ENCODE measurements at places on chromosomes 5 and 9.

DNA sequence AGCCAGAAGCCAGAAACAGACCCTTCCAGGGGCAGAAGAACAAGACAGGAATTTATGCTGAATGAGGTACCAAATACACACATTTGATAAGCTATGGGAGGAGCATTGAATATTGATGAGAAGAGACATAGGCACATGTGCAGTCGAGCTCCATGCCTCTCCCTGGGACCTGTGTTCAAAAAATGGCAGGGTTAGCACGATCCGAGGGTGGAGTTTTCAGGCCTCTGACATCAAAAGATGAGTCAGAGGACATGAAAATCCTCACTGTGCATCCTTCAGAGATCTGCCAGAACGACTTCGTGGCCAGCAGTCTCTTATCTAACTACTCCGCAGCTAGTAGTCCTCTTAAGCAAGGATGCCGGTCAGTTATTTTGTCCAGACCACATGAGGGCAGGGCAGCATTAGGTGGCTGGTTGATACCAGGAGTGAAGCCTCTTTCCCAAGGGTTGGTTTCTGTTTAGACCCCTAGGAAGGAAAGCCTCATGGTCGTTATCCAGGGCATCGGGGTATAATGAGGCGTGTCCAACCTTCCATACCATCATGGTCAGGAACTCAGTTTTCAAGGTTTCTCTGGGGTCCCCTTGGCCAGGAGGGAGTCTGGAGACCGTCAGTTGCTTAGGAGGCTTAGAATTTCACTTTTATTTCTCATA lies 11.6 kb upstream of the CMBL start:
- no peak for DNase-seq

GRCh38 chr5:160657622-160658458 lies 194.2 kb downstream of the ATP10B start:
- no peak for DNase-seq

DNA sequence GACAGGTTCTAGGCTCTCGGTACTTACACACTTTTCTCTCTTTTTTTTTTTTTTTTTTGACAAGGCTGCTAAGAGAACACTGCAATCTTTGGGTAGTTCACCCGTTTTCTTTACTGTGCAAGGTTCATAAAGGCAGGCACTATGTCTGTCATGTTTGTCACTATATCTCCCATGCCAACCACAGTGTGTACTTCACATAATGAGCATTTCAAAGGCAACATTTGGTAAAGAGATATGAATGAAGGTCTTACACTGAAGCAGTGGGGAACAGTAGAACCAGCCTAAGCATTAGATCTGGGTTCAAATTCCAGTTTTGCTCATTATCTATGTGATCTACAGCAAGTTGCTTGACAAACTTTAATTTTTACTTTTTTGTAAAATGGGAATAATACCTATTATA lies 1.5 kb upstream of the HMGCR start:
- DNase-seq: no peak

GRCh38 chr9:16241231-16241630 lies 629.2 kb downstream of the BNC2 start:
- no peak for DNase-seq

DNA sequence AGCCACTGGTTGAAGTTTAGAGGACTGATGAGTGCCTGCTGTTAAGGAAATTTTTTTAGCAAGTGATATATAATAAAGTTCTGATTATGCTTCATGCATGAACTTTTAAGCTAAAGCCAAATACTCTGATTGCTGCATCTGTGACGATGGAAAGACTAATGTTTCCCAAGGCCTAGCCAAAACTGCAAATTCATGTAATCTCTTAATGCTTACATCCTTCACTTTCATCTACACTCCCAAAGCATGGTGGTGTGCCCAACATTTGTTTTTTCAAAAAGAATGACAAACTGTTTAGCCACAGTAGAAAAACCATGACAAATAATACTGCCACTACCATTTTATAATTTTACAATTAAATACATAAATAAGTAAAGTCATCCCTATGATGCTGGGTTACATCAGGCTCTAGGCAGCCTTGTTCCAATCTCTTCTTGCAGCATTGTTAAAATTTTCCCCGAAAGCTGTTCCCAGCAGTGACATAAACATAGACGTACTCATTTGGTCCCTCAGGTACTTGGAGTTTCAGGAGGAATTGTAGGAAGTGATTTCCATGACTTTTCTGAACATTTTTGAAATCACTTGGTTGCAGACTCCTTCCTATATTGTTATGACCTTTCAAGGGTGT lies 625.3 kb upstream of the DMAC1 start:
- DNase-seq: no peak

- DNase-seq: no peak
Measured at GRCh38 chr9:129483415-129484351, 137.2 kb downstream of the C9orf50 start.

DNA sequence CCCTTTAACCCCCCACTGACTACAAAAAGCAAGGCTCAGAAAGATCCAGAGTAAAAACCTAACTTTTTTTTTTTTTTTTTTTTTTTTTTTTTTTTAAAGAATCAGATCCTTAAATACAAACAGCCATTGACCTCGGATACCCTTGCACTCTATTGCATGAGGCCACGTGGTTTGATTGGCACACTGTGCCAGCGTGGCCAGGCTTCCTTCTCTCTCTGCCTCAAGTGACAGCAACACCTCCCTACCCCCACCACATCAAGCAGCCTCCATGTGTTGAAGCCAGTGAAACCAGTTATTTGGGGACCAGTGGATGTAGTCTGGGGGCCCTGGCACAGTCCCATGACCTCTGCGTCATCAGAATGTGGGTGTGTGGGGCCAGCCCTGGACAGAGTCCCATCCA lies 71.4 kb downstream of the OTULIN start:
- no peak for DNase-seq

GRCh38 chr9:94920420-94921091 lies 194.1 kb downstream of the AOPEP start:
- no peak for DNase-seq

GRCh38 chr5:78699552-78700153 lies 51.1 kb upstream of the LHFPL2 start:
- no peak for DNase-seq

- no peak for DNase-seq
Measured at GRCh38 chr5:109944461-109944860, 254.7 kb downstream of the MAN2A1 start.

- no peak for DNase-seq
Measured at GRCh38 chr5:179802950-179803562, 3.6 kb downstream of the MGAT4B start.

DNA sequence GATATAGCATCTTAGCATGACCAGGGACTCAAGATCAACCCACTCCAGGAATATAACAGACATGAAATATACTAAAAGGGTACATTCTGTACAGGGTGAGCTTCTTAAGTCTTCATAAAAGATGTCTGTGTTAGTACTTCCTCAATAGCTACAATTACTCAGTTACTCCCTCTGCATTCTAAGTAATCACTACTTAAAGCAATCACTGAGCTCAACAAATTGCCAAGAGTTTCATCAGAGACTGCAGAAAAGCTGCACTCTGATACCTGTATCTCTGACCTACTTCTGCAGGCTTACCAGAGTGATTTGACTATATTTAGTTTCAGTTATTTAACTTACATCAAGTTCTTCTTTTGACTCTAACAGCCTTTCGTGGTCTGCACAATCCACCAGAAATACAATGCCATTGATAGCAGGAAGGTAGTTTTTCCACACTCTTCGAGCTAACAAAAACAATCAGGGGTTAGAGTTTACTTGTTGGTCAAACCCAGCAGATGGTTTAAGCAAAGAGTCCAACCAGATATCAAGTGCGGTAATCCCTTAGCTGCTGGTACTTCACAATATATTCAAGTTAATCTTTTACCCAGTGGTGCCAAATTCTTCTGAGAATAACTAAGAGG lies 23.3 kb downstream of the SAR1B start:
- no peak for DNase-seq

DNA sequence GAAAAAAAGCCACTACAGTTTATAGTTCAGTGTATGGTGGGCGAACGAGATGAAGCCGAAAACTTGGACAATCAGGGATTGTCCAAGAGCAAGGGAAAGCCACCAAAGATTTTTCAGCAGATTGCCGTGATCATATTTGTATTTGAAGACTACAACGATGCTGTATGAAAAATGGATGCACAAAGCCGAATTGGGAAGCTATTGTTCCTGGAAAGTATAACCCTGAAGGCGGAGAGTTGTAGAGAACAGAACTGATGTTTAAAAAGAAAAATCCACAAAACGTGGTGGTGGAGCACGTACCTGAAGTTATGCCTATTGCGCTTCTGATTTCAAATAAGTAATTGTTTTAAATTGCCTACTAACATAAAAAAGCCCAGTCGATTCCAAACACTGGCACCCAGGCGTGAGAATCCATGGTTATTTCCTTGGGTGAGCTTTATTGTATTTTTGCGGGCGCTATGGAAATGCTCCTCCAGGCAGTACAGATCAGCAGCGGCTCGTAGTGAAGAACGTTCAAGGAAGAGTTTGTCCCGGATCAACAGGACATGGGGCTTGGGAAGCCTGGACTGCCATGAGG lies 772 bp upstream of the TARS1 start:
- DNase-seq: no peak

DNA sequence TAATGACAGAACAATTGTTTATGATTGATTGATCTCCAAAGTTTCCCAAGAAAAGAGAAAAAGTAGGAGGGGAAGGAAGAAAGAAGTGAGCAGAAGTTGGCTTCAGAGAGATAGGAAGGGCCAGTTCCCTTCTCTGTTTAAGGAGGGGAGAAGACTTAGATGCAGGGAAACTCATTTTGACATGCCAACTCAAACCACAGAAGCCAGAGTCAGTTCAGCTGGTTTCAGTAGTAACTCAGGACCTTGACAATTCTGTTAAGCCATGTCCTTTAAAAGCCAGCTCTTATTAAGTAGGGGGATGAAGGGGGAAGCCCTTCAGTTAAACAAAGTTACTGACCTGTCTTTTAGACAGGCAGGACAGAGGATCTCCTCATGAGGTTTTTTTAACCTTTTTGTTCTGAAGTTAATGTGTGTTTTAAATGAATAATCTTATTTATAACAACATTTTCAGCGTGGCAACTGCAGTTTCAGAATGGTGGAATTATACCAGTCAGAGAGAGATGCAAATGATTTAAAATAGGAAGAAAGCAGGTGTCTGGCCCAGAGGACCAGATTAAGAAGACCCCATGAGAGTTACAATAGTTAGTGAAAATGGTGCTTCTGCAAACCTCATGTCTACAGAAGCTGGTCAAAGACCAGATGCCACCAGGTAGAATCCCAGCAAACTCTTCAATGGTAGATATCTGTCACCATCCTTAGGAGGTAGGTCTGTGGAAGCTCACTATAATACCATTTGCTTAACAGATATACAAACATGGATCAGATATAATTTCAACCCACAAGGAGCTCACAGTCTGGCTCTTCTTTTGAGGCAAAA lies 29.3 kb upstream of the ABL1 start:
- DNase-seq: no peak

DNA sequence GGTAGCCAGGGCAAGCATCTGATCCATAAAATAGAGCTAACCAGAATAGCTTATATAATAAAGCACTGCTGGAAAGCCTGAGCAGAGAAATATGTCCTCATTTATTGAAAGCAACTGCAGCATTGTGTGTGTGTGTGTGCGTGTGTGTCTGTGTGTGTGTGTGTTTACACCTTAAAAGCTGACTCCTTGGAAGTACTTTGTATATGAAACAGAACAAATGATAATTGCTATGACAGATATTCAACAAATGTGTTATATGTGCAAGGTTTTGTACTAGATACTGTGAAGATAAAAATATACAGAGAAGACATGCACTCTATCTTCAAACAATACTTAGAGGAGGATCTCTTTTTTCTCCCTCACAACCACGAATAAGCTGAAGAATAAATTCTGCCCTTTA lies 22.0 kb upstream of the IFNE start:
- DNase-seq: no peak

GRCh38 chr5:147208134-147208533 lies 26.7 kb upstream of the STK32A start:
- DNase-seq: no peak

- DNase-seq: no peak
Measured at GRCh38 chr5:74355041-74355824, 285.3 kb downstream of the ENC1 start.

- DNase-seq: no peak
Measured at GRCh38 chr9:76799473-76799872, 35.2 kb downstream of the PCA3 start.

GRCh38 chr5:93257616-93258015 lies 323.4 kb downstream of the NR2F1-AS1 start:
- no peak for DNase-seq

DNA sequence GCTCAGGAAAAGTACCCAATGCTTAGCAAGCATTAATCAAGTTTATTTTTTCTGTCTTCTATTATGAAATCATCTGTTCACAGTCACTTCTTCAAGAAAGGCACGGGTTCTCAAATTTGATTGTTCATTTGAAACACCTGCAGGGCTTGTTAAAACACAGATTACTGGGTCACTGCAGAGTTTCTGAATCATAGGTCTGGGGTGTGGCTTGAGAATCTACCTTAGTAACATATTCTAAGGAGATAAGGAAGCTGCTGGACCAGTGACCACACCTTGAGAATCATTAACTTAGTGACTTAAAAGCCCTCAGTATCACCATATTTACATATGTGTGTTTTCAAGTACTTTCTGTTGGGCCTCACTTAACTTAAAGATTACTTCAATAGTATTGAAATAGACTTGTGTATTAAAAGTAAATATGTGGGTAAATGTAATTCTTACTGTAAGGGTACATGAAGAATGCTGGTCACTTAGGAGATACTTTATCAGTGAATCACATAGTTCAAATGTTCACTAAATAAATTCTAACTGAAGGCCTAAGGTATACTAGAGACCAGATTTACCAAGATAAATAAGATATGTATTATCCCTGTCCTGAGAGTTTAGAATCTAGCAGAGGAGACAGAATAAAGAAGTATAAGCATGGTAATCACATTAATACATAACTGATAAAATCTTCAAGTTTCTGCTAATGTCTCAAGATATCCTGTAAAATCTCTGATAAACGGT lies 1342.1 kb upstream of the C9orf72 start:
- no peak for DNase-seq

DNA sequence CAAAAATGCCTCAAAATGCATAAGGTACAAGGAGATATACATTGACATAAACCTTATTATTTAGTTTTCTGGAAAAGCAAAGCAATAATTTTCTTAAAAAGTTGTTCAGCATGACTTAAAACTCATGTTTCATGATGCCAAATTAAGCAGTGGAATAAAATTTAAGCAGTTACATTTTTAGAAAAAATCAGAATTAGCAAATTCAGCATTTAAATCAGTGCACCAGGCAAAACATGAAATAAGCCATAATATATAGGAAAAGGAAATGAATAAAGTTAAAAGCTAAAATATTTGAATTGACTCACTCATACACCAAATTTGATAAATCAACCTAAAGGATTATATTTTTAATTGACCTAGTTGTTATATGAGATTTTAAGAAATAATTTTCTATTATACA lies 795.1 kb upstream of the CDH6 start:
- DNase-seq: no peak

DNA sequence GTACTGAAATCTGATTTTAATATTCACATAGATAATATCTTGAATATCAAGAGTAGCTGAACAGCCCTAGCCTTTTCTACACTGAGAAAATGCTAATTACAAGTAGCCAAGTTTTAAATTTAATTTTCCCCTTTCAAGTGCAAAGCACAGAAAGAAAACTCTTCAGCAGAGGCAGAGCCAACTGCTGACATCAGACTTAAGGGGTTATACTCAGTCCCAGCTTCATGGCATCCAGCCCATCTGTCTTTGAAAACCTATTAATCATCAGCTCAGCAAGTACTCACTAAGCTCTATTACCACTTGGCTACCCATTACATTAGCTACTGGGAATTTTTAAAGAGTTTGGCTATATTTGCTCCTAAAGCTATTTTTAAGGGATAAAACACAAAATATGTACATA lies 220.5 kb downstream of the SLC12A2 start:
- DNase-seq: no peak

Measured in stimulated activated CD4-positive, alpha-beta T cell treated with anti-CD3 and anti-CD28 coated beads, Interleukin-12 subunit alpha, Interleukin-12 subunit beta, amount 100 ng/mL, for 48 hours (primary cell).